ENCODE measurements at places on chromosomes 7 and 10.

GRCh38 chr7:20742913-20743312 lies 43.8 kb downstream of the SP8 start:
- DNase-seq = no peak

GRCh38 chr7:100378114-100378755 lies 4.9 kb downstream of the PILRA start:
- DNase-seq = no peak

DNA sequence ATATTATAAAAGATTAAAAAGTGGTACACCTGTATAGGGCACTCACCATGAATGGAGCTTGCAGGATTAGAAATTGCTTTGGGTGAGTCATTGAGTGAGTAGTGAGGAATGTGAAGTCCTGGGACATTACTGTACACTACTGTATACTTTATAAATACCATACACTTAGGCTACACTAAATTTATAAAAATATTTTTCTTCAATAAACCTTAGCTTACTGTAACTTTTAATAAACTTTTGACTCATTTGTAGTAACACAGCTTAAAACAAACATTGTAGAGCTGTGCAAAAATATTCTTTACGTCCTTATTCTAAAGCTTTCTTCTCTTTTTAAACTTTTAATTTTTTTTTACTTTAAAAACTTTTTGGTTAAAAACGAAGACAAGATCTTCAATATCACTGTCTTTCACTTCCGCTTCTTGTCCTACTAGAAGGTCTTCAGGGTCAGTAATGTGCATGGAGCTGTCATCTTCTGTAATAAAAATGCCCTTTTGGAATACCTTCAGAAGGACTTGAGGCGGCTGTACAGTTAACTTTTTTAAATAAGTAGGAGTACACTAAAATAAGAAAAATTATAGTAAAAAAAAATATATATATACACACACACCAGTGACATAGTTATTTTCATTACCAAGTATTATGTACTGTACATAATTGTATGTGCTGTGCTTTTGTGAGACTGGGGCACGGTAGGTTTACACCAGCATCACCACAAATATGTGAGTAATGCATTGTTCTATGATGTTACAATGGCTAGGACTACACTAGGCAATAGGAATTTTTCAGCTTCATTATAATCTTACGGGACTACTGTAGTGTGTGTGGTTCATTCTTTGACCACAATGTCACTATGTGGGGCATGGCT lies 3.5 kb downstream of the STK31 start:
- no peak for DNase-seq

GRCh38 chr10:86536294-86536861 lies 14.8 kb upstream of the WAPL start:
- no peak for DNase-seq

GRCh38 chr10:48931188-48931587 lies 8.5 kb downstream of the LRRC18 start:
- peak; percentile 6 for DNase-seq

DNA sequence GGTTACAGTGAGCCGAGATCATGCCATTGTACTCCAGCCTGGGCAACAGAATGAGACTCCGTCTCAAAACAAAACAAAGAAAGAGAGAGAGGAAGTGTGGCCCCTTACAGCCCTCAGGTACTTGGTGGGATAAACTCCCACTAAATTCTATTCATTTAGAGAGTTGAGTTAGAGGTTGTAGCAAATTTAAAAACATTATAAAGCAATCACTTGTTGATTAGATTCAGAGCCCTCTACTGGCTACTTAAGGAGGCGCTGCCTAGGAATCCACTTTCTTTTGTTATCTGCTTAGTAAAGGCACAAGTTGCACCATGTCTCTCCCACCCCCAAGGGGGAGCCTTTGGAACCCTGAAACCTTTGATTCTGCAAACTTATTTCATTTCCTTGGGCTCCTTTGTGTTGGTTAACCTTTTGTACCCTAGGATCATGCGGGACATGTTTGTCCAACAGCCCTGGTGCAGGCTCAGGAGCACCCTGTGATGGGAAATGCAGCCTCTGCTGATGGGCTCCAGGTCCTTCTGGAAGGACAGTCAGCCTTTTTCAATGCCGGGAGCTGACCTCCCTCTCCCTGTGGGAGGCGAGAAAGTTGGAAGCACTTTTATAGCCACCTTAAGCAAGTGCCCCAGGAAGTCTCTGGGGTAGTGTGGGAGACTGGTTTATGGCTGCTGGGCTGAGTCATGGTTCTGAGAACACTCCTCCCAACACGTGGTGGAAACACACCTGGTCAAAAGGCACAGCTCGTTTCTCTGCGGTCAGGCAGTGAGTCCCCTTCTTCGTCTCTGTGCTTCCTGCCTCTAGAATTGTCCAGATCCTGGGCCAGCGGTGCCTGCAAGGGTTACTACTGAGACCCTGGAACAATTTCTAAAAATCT lies 2.3 kb downstream of the HKDC1 start:
- DNase-seq = no peak

GRCh38 chr7:27141137-27141922 lies 2.2 kb downstream of the HOXA5 start:
- DNase-seq = no peak

DNA sequence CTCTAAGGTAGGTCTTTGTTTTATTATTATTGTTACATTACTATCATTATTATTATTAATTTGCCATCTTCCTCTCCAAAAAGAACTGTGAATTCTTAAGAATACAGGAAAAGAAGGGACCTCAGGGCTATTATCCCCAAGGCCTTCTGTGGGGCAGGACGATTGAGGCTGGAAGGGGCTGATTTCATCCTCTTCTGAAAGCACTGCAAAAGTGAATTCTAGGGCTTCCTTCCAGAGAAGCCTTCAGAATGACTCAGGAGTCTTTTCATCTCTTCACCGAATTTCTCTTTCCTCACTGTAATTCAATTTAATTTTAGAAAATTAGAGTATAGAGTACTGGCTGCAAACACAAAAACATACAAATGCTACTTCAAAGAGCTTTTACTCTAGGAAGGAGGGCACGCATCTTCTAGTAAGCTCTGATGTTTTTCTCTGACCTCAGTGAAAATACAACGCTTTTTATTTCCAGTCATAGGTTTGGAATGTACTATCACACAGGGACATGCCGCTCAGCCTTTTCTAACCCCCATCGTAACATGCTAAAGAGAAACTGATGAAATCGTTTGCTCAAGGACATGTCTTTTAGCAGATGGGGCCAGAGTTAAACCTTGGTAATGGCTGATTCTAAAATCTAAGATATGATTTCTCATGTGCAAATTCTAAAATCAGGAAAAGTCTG lies 280.2 kb upstream of the PITRM1 start:
- DNase-seq = no peak

DNA sequence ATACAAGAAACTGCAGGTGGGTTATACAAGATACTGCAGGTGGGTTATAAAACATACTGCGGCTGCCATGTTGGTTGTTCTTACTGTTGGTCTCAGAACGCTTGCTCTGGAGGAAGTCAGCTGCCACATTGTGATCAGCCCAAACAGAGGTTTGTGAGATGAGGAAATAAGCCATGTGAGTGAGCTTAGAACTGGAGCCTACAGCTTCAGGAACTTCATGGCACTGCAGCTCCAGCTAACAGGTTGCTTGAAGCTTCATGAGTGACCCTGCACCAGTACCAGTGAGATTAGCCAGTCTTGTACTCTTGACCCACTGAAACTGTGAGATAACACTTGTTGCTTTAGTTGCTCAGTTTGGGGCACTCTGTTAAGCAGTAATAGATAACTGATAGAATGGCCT lies 74.5 kb upstream of the PRKCQ start:
- DNase-seq = no peak

DNA sequence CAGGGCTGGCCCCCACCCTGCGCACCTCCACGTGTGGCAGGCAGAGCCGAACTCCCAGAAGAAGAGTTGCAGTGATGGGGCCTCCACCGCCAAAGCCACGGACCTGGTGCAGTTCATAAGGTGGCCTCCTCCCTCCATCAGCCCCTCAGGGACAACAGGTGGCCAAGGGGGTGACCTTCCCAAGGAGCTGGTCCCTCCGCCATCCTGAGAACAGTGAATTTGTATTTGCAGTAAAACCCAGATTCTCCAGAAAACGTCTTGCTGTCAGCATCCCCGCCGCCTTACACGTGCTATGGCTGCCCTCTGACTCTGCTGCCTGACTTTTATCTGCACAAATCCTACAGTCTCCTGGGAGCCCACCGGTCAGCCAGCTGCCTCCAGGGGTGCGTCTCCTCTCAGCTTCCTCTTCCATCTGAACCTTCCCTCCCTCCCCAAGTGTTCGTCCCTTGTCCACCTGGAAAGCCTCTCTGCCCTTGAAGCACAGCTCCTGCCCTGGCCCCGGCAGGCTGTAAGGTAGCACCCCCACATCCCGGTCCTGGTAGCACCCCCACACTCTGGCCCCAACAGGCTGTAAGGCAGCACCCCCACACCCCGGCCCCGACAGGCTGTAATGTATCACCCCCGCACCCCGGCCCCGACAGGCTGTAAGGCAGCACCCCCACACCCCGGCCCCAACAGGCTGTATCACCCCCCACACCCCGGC lies 311.8 kb downstream of the PTPRN2 start:
- no peak for DNase-seq

DNA sequence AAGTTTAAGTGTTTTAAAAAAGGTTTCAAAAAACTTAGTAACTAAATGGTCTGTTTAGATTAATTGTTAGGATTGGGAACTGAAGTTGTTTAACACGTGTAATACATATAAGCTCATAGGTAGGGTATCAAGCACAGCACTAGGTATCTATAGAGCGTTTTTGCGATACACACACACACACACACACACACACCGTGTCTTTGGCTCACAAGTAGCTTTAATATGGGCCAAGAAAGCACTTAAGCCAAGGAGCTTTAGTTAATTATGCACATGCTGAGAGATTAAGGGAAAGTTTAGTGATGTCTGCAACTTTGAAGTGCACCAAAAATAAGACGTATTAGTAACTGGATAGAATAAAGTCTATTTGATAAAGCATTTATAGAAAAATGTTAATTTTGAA lies 93.8 kb upstream of the CNTNAP2 start:
- no peak for DNase-seq

- DNase-seq = no peak
These were observed 62.1 kb upstream of the COL13A1 start for GRCh38 chr10:69739634-69740033.

GRCh38 chr10:44376472-44377099 lies 8.3 kb downstream of the CXCL12 start:
- no peak for DNase-seq

GRCh38 chr10:93604146-93604545 lies 3.1 kb upstream of the RBP4 start:
- no peak for DNase-seq

- no peak for DNase-seq
These were observed 70.2 kb downstream of the ANKRD26 start for GRCh38 chr10:27030060-27030459.

GRCh38 chr7:112995059-112995824 lies 91.4 kb downstream of the GPR85 start:
- no peak for DNase-seq

GRCh38 chr7:116232350-116232749 lies 22.0 kb downstream of the TES start:
- DNase-seq = no peak

DNA sequence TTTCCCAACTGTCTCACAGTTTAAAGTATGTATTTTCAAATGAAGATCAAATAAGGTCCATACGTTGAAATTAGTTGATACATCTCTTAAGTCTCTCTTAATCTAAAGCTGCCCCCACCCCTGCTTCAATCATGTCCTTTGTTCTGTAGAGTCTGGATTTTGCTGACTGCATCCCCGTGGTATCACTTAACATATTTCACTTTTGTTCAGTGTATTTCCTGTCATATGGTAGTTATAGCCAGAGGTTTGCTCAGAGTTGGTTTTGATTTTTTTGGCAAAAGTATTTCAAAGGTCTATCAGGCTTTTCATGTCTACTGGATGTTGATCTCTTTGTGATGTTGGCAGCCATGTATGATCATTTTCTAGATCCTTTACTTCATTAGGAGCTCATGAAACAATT lies 54.4 kb upstream of the ARID5B start:
- DNase-seq = no peak

DNA sequence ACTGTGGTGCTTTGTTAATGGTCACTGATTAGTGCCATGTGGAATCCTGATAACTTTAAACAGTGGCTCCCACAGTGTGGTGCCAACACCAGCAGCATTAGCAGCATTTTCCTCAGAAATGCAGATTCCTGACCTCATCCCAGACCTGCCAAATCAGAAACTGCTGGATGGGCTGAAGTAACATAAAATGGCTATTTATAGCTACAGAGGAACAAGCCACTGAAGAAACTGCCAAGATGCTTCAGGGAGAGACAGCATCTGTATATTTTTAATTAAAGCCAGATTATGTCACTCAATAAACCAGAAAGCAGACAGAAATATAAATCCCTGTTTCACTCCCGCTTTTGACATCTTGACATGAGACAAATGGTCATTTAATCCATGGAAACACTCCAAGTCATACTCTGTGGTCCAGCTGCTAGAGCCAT lies 178.5 kb downstream of the AMPH start:
- peak; percentile 33 for DNase-seq

GRCh38 chr10:16441173-16441840 lies 4.5 kb downstream of the PTER start:
- no peak for DNase-seq

DNA sequence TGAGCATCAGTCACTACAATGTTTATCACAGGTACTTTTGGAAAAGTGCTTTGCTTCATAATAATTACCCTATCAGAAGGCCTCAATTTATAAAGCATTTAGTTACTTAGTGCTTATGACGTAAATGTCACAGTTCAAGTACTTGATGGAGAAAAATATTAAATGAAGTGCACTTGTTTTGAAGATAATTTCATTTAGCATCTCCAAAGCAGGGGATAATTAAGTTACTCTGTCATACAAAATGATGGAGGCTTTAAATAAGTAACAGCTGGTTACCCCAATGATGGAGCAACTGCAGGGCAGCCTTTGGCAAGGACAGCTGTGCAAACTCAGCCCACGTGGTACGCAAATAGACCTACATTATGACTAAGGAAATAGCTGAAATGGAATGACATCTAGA lies 768.8 kb downstream of the GRM8 start:
- no peak for DNase-seq

DNA sequence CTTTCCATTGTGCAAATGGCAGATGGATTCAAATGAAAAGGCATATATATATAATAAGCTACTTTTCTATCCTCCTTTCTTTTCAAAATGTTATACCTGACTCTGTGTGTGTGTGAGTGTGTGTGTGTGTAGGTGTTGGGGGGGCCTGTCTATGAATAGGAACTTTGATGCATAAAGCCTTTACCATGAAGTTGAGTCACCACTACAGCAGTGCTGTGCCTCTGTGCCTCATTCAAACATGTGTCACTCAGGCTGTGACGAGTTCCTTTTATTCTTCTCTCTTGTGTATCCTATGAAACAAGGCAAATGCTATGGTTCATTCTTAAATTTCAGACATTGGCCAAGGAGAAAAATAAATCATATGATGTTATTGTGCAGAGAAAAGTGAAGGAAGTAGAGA lies 52.7 kb upstream of the DKK1 start:
- no peak for DNase-seq
